ENCODE measurements at places on chromosomes 12 and 14.
A peak's percentile ranks its signal among the peaks of the same experiment; 100 is the strongest.

DNA sequence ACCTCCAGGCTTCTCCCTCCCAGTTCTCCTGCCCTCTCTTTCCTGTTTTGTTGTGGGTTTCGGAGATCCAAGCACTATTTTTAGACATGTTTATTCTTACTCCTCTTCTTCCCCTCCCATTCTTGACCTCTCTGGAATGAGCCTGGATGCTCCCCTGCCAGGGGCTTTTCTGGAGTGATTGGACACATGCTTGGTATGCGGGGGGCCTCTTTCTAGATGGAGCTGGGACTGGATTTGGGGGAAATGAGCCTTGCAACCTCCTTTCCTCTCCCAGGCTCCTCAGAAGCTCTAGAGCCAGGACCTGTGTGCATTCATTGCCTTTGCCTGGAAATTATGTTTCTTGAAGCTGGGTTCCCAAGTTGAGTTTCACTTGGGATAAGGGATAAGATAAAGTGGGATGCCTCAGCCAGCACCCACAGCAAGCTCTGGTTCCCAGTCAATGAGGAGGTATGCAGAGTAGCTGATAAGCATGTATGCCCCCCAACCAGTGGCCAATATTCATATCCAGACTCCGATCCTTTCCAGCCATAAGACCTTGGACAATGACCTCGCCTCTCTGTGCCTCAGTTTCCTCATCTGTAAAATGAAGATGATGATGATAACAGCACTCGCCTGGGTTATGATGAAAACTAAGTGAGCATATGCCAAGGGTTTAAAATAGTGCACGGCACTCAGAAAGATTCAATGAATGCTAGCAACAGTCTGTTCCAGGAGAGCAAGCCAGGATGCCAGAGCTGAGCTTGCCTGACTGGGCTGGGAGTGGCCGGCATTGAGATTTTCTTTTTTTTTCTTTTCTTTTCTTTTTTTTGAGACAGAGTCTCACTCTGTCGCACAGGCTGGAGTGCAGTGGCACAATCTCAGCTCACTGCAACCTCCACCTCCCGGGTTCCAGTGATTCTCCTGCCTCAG lies 97.8 kb downstream of the SCARB1 start:
- DNase-seq = no peak

DNA sequence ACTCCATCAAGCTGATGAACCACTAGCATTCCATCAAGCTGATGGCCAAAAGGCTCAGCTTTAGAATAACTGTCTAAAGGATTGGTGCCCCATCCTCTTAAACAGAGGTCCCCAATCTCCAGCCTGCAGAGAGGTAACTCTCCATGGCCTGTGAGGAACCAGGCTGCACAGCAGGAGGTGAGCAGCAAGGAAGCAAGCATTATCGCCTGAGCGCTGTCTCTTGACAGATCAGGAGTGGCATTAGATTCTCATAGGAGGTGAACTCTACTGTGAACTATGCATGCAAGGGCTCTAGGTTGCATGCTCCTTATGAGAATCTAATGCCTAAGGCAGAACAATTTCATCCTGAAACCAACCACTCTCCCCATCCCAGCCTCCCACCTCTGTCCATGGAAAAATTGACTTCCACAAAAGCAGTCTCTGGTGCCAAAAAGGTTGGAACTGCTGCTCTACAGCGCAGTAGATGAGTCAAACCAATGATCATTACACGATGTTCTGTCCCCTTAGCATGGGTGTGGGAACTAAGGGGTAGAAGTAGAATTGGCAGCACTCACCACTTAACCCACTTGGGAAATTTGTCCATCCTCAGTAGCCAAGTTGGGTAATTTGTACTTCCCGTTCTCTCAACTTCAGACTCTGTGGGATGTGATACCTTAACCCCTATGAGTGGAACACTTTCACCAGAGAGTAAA lies 66.9 kb downstream of the ANKS1B start:
- DNase-seq = no peak

GRCh38 chr12:57012600-57013465 lies 3.5 kb downstream of the TAC3 start:
- no peak for DNase-seq

GRCh38 chr12:107288414-107289127 lies 195.2 kb upstream of the CRY1 start:
- DNase-seq = no peak

GRCh38 chr12:4091016-4091743 lies 182.4 kb upstream of the CCND2 start:
- DNase-seq = no peak

DNA sequence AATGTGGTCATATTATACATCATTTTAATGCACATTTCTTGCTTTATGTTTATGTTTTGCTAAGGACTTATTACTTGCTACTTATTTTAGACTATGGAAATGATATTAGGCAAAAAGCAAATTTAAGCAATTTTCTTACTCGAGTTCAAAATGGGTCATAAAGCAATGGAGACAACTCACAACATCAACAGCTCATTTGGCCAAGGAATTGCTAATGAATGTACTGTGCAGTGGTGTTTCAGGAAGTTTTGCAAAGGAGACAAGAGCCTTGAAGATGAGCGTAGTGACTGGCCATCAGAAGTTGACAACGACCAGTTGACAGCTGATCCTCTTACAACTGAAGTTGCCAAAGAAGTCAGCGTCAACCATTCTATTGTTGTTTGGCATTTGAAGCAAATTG lies 831.8 kb upstream of the SEL1L start:
- no peak for DNase-seq

GRCh38 chr12:116324654-116325335 lies 47.3 kb upstream of the MED13L start:
- no peak for DNase-seq

DNA sequence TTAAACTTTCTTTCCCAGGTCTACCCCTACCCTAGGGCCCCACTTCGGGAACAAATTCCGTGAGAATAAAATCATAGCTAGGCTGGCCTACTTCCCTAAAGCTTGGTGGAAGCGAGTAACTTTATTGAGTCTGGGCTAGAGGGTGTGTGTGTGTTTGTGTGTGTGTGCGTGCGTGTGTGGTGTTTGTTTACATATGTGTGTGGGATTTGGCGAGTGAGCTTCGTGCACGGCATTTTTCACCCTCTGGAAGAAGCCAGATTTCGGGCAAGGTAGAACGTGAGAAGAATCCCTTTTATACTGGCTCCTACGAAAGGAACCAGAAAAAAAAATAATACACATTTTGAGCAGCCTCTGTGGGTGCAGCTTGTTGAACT lies 7.5 kb upstream of the LHX5 start:
- DNase-seq = no peak

GRCh38 chr14:89936654-89937185 lies 17.8 kb downstream of the EFCAB11 start:
- no peak for DNase-seq

DNA sequence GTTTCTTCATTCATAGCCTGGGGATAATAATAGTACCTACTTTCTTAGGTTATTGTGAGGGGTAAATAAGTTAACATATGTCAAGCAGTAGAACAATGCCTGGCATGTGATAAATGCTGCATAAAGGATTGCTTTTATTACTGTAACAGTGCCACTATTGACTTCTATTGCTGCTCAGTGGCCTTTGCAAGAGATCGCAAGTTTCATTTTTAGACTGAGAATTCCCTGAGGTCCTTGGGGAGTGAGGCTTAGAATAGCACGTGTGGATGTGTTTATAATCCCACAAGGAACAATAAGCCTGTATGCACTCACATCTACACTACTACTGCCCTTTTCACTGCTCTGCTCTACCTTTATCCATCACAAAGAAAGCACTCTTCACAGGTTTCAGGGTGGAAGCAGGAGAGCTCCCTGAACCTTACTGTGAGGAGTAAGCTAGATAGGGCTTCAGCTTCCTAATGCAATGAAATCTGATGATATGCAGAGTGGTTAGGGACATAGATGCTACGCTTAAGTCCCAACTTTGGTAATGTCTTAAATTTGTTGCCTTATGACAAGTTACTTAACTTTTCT lies 302.6 kb downstream of the SNAPC1 start:
- no peak for DNase-seq

- no peak for DNase-seq
Measured at GRCh38 chr14:99143793-99144192, 128.2 kb downstream of the BCL11B start.

DNA sequence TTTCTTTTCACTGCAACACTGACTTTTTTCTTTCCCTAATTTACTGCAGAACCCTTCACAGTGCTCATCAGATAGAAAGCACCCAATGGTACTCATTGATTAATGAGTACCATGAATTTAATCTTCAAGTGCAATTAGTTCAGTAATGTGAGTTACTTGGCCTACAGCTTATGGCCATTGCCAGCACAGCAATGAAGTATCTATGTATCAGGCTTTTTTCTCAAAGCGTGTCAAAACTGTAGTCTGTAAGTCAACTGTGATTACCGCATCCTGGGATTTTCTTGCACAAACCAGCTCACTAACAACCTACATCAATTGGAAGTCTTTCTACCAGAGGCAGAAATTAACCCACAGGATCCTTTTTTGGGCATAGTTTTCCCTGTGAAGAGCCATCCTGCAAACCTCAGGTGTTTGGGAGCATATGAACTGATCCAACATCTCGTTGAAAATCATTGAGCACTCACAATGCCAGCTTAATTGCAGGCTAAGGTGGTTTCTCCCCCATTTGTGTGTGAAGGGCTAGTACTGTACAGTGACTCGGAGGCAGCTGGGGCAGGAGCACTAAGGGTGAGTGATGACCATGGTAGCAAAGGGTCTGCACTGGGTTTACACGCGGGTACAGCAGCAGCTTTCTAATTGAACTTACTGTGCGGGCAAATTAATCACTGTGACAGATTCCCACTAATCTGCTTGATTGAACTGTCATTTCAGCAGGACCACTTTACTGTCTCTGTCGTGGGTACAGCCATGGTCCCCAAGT lies 619.3 kb downstream of the SNAPC1 start:
- DNase-seq = no peak

GRCh38 chr12:79658221-79658620 lies 32.5 kb downstream of the PAWR start:
- DNase-seq = no peak

DNA sequence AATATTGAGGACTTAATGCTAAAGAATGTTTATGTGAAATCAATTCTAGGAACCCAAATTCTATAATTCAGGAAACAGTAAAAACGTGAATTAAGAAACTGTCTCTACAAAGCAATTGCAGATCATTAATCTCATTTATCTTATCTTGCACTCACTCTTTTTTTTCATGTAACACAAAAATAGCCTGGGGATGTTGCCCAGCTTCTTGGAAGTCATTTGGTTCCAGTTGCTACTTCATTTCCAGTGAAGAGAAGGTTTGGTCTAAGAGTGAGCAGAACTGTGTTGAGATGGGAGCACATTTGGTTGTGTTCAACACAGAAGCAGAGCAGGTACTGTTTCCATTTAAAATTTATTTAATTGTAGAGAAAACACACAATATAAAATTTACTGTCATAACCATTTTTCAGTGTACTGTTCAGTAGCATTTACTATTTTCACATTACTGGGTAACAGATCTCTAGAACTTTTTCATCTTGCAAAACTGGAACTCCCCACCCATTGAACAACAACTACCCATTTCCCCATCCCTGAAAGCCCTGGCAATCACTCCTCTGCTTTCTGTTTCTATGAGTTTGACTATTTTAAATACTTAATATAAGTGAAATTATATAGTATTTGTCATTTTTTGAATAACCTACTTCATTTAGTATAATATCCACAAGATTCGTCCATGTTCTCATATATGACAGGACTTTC lies 9.7 kb downstream of the CLEC6A start:
- DNase-seq = no peak

DNA sequence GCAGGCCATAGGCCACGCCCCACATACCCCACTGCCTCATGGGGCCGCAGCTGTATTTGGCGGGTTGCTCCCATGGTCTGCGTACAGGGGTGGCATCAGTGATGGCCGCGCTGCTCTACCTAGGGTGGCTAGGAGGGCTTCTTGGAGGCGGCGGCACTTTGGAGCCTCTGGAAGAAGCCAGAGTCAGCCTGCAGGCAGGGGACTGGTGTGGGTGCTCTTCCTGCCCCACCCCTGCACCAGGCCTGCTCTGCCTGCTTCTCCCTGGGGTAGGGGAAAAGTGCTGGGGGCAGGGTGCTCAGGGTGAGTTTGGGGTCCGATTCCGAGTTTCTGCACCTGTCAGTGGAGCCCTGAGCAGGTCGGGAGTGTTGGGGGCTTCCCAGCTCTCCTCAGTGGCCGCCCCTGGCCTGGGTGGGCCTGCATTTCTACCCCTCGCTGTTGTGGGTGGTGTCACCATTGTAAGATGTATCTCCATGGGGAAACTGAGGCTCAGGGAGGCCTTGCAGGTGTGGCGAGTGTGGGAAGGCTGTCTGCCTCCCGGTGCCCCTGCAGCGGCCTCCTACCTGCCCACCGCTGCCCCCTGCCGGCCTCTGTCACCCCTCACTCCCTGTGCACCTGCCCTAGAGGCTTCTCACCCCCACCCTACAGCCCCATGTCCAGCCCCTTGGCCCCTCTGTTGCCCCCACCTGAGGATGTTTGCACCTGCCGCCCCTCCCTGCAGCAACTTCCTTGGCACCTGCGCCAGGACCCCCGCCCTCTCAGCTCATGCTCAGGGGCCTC lies 5.5 kb downstream of the CEP170B start:
- DNase-seq = peak; percentile 41

GRCh38 chr12:97309921-97310320 lies 152.7 kb upstream of the RMST start:
- DNase-seq = no peak

GRCh38 chr14:90061685-90062126 lies at the start of gene KCNK13:
Gene KCNK13, plus strand, starts transcription at chr14:90061994. Its CDS starts 212 bp downstream, at chr14:90062206.
- no peak for DNase-seq

DNA sequence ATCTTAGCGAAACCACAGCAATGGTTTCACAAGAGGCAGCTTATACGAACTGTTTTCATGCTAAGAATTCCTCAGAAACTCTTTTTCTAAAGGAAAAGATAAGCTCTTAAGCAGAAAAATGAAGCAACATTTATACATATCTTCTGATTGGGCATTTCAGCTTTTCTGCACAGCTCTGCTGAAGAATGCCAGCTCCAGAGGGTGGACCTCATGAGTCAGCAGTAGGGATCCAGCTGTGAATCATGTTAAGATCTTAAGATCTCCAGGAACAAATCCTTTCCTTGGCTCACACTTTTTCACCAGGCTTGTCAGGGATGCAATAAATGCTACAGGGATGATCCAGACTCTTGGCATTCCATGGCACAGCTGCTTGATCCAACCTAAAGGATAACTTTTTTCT lies 477.1 kb upstream of the CCDC196 start:
- DNase-seq = no peak

DNA sequence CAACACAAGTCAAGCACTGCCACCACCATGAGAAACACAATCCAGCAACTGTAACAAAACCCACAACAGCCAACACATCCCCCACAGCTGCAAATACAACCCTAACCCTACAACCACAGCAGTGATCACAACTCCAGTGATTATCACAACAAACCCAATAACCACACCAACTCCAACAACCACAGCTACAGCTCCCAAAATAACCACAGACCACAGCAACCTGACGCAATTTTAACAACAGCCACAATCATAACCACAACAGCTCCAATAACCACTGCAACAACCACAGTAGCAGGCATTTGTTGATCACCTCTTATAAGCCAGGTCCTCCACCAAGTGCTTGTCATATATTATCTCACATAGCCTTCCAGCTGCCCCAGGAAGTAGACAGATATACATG lies 42.2 kb upstream of the FAM181A start:
- no peak for DNase-seq
